Activated T-helper 2 cell treated with anti-CD3 and anti-CD28 coated beads, Interferon-gamma antibody, Interleukin-2, Interleukin-4, amounts not matched to agents 10 μg/mL and 5 μg/mL and 100 μg/mL, durations not matched to agents 14 hours and 24 hours and 36 hours (primary cell): ENCODE measurements at places on chromosomes 1 and 21.
A peak's percentile ranks its signal among the peaks of the same experiment; 100 is the strongest.

DNA sequence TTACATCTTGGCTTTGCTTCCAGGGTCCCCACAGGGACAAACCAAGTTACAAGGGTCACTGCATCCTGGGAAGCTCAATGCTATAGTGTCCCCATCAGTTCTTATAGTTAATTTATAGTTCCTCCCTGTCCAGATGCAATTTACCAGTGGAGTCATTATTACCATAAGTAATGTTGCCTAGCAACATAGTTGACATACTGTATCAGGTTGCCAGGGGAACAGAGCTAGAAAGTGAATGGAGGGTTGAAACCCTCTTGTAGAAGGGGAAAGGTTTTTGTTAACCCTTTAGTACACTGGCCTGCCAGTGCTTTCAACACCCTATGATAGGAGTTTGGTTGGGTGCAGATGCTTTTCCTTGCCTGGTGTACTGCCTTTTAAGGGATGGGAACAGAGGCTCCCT lies 34.3 kb upstream of the TTC4 start:
- no peaks in the 10 kb centered on the region for H3K36me3 ChIP-seq
- no peak overlapping the region for H3K27ac ChIP-seq
- no peak overlapping the region for H3K4me3 ChIP-seq
- no peaks in the 10 kb centered on the region for H3K4me1 ChIP-seq
- H3K27me3 ChIP-seq = no peaks in the 10 kb centered on the region

GRCh38 chr1:206868264-206868663 lies 2.8 kb downstream of the IL20 start:
- peaks cover 2% of the 10 kb centered on the region for H3K36me3 ChIP-seq
- peaks cover 8% of the 10 kb centered on the region for H3K4me1 ChIP-seq
- H3K27ac ChIP-seq = no peak overlapping the region
- H3K27me3 ChIP-seq = peaks cover 20% of the 10 kb centered on the region

DNA sequence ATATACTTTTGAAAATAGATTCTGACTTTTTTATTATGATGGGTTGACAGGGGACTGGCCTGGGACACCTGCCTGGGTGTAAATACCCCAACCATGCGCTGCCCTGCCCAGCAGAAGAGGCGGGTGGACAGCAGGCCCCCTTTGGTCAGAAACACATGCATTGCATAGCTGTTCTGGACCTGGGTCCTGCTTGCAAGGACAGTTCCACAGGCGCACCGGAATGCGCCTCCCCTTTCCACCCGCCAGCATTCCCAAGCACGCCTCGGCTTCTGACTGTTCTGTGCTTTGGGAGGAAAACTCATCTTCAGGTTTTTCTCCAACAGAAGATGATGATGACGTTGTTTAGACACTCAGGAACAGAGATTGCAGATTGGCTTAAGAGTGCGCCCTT lies 428 bp upstream of the ZNF678 start:
- H3K27ac ChIP-seq = no peak overlapping the region
- peaks cover 13% of the 10 kb centered on the region for H3K4me1 ChIP-seq
- H3K27me3 ChIP-seq = peaks cover 24% of the 10 kb centered on the region
- peak overlapping the region; percentile 87 for H3K4me3 ChIP-seq
- H3K36me3 ChIP-seq = peaks cover 25% of the 10 kb centered on the region

- H3K27ac ChIP-seq = no peak overlapping the region
- H3K4me1 ChIP-seq = peaks cover 30% of the 10 kb centered on the region
- DNase-seq = no peak
- H3K4me3 ChIP-seq = no peak overlapping the region
- no peaks in the 10 kb centered on the region for H3K27me3 ChIP-seq
Measured at GRCh38 chr1:211359876-211360275, 33.2 kb downstream of the TRAF5 start.

- H3K4me3 ChIP-seq = no peak overlapping the region
- no peaks in the 10 kb centered on the region for H3K27me3 ChIP-seq
- peak; percentile 57 for DNase-seq
- H3K36me3 ChIP-seq = peaks cover 86% of the 10 kb centered on the region
Measured at GRCh38 chr1:9721606-9722377, 70.3 kb downstream of the PIK3CD start.

GRCh38 chr1:32438136-32438535 lies 26.7 kb upstream of the ZBTB8B start:
- H3K4me1 ChIP-seq = no peaks in the 10 kb centered on the region
- H3K36me3 ChIP-seq = no peaks in the 10 kb centered on the region
- peaks cover 26% of the 10 kb centered on the region for H3K27me3 ChIP-seq
- no peak overlapping the region for H3K4me3 ChIP-seq
- DNase-seq = no peak
- H3K27ac ChIP-seq = no peak overlapping the region

DNA sequence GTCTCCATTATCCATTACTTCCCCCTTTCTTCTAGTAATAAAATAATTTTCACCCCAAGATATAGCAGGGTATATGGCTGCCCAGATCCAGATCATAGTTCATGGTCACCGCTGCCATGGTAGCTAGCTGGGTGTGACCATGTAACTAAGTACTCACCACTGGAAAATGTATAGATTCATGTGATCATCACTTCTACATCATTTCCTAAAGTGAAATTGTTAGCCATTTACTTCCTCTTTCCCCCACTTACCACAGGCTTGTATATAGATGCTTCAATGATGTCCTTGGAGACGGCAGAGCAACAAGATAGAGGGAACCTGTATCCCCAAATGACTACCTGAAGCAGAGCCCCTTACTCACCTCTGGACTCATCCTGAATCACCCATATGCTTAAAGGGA lies 22.7 kb upstream of the EYA3 start:
- no peak overlapping the region for H3K4me3 ChIP-seq
- no peak overlapping the region for H3K27ac ChIP-seq
- H3K27me3 ChIP-seq = peaks cover 44% of the 10 kb centered on the region
- no peaks in the 10 kb centered on the region for H3K36me3 ChIP-seq
- DNase-seq = no peak
